ENCODE measurements at places on chromosomes 16 and 17.

GRCh38 chr16:87674419-87674818, 72.1 kb downstream of the JPH3 start:
- ATAC-seq = no peak

DNA sequence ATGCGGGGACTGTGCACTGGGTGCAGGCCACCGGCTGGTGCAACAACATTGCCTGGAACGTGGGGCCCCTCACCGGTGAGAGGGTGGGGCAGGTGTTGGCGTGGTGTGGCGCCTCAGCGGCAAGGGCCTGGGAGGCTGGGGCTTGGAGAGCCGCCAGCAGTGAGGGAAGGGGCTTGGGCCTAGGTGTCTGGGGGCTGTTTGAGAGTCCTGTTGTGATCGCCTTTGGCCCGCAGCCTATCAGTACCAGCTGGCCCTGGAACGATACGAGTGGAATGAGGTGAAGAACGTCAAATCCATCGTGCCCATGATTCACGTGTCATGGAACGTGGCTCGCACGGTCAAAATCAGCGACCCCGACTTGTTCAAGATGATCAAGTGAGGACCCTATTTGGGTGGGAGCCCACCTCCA, 2.6 kb upstream of the TMEM88 start:
- no peak for ATAC-seq

GRCh38 chr16:592518-593306, 2.8 kb downstream of the RAB40C start:
- ATAC-seq = no peak

DNA sequence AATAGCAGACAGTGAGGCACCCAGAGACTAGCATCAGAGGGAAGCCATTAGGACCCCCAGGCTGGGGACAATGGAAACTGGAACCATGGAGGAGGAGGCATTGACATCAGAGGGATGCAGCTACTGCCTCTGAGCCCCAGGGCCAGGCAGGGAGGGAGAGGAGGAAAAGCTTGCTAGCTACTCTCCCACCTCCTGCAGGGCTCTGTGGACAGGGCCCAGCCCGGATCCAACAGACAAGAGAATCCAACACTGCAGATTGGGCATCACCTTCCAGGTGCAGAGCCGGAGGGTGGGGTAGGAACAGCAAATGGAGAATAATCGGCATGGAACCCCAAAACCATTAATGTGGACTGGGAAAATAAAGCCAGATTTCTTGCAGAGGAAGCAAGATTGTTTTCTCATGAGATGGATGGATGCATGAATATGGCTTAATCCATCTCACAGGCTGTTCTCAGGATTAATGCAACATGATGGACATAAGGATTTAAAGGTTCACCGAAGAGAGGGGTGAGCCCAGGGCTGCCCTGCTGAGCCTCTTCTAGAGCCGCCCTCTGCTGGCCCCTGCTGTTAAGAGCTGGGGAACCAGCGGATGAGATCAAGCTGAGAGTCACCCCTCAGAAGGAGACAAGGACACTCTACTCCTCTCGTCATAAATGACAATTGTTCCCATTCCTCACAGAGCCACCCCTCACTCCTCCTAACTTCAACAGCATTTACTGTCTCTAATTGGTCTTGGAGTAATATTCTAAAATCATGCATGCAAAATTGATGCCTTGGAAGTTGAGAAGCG, 48.8 kb downstream of the DNAH3 start:
- peak; percentile 78 for ATAC-seq

Data from SK-N-SH treated with all-trans-retinoic acid at 6 μM for 48 hours (cell line).